Transverse colon (tissue), 4 donors: ENCODE measurements at places on chromosomes 3 and 15. TPM values are rescaled to one million over a fixed set of nuclear protein-coding genes. Genes with fewer than 3 reads are reported as not detected.

Gene SIAH2
- 34.6 TPM for total RNA-seq

GRCh38 chr3:131690800-131691199, 188.0 kb upstream of the MRPL3 start:
- no peak overlapping the region for H3K27ac ChIP-seq
- H3K36me3 ChIP-seq: no peaks in the 10 kb centered on the region
- no peak for DNase-seq

DNA sequence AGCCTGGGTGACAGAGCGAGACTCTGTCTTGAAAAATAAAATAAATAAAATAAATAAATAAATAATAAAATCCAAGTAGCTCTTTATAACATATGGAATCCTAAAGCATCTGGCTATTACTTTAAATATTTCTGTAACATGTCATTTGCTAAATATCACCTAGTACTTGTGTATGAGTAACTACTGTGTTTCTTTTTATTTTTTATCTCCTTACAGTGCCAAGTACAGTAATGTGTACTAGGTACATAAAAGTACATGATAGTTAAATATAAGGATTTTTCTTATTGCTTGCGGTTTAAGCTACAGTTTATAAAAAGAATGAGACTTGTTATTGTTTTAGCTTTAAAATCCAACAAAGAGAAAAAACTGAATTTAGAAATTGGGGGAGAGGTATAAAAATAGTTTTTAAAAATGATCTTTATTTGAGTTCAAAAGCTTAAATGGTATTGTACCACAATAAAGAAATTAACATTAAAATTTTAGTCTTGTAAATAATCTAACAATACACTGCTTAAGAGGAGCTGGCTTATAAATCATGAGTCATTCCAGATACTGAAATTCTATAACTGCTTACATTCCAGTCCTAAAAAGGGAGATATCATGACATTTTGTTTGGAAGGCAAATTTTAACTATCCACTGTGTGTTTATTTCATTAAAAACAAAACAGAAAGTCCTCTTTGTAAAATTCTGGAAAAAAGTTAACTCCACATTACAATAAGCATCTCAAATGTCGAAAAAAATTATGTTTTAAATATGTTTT, 73.1 kb downstream of the FGF7 start:
- H3K27ac ChIP-seq: peak overlapping the region; percentile 12
- no peak overlapping the region for H3K4me3 ChIP-seq
- H3K4me1 ChIP-seq: no peaks in the 10 kb centered on the region

Gene ADAMTS9
- total RNA-seq: 9.8 TPM

Gene THAP10
- total RNA-seq: 2.2 TPM

GRCh38 chr15:99168601-99169580, 64.0 kb downstream of the SYNM start:
- H3K27ac ChIP-seq: peak overlapping the region; percentile 83
- peaks cover 11% of the 10 kb centered on the region for H3K4me1 ChIP-seq
- DNase-seq: no peak
- H3K27me3 ChIP-seq: no peaks in the 10 kb centered on the region

Gene EEF1AKMT4
- total RNA-seq: 5.9 TPM

- H3K4me3 ChIP-seq: no peak overlapping the region
- DNase-seq: no peak
- no peaks in the 10 kb centered on the region for H3K36me3 ChIP-seq
Measured at GRCh38 chr3:112351823-112352222, 18.9 kb downstream of the CD200 start.
